Cardiac muscle cell (in vitro differentiated cells and primary cell): ENCODE measurements at places on chromosomes 13 and 19. TPM values are rescaled to one million over a fixed set of nuclear protein-coding genes. Genes with fewer than 3 reads are reported as not detected.

- H3K27ac ChIP-seq = peak overlapping the region; percentile 15
- peaks cover 30% of the 10 kb centered on the region for H3K36me3 ChIP-seq
- no peak overlapping the region for H3K4me3 ChIP-seq
- peaks cover 15% of the 10 kb centered on the region for H3K4me1 ChIP-seq
- DNase-seq = no peak
- no peaks in the 10 kb centered on the region for H3K27me3 ChIP-seq
Measured at GRCh38 chr19:5914358-5914774, 312 bp downstream of the CAPS start.

DNA sequence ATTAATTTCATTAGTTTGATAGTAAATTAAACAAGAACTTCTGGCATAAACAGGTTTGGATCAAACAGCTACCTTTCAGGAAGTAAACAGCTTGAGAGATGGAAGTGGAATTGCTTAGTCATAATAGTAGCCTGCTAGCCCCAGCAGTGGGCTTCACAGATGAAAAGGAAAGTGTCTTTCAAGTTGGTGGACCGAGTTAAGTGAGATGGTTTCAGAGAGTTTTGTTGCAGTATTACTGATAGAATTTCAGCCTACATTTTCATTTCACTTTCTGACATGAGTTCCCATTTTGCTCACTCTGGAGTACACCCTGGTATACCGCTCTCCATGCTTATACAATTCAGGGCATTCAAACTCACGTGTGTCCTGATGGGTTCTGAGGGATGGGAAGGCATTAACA lies 2.0 kb upstream of the PTOV1 start:
- no peak overlapping the region for H3K4me3 ChIP-seq
- no peak for DNase-seq
- no peaks in the 10 kb centered on the region for H3K36me3 ChIP-seq
- H3K4me1 ChIP-seq = peaks cover 10% of the 10 kb centered on the region

Gene NXNL1
- 0.16 TPM in 1 of 2 replicates, not detected in the other for polyA plus RNA-seq

Gene CATSPERD
- not detected in 2 replicates for polyA plus RNA-seq

Gene EHD2
- 0.64 and 2.7 TPM in 2 replicates for polyA plus RNA-seq

DNA sequence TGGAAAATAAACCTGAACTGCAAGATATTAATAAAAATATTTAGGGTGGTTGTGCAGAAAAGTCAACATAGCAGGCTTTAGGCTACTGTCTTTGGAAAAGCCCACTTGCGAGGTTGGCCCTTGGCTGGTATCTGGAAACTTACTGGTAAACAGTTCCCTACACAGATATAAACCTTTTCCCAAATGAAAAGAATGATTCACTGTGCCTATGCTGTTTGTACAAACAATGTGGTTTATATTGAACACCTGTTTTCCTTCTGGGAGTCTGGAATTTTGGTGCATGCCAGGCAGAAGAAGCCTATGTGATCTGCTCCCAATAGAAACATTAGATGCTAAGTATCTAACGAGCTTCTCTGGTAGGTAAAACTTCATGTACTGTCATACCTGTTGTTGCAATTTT lies 29.7 kb upstream of the SOHLH2 start:
- H3K27me3 ChIP-seq = no peaks in the 10 kb centered on the region
- no peak overlapping the region for H3K4me3 ChIP-seq
- peaks cover 5% of the 10 kb centered on the region for H3K36me3 ChIP-seq
- no peak overlapping the region for H3K27ac ChIP-seq

DNA sequence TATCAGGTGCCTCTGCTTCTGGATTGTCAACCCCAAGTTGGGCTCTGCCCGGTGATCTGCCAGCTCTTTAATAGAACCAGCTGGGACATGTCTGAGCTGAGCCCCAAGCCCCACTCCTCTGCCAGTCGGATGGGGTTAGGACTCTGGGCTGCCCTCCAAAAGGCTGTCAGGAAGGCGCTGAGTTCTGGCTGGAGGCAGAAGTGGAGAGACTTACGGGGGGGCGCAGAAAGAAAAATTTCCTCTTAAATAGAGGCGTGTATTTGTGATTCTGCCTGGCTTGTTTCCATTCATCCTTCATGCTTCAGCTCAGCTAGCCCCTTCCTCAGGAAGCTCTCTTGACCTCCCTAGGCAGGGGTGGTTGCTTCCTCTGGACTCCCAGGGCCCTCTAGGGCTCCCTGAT lies 985 bp upstream of the KCNK6 start:
- H3K4me3 ChIP-seq = no peak overlapping the region
- H3K36me3 ChIP-seq = no peaks in the 10 kb centered on the region
- no peak for DNase-seq
- no peak overlapping the region for H3K27ac ChIP-seq
- peaks cover 35% of the 10 kb centered on the region for H3K27me3 ChIP-seq
